ENCODE measurements at places on chromosomes 3 and 15.

GRCh38 chr3:129228891-129229585, 20.4 kb upstream of the COPG1 start:
- no peak for DNase-seq

- DNase-seq, result no peak
Measured at GRCh38 chr3:47283591-47284364, 1.0 kb downstream of the KLHL18 start.

DNA sequence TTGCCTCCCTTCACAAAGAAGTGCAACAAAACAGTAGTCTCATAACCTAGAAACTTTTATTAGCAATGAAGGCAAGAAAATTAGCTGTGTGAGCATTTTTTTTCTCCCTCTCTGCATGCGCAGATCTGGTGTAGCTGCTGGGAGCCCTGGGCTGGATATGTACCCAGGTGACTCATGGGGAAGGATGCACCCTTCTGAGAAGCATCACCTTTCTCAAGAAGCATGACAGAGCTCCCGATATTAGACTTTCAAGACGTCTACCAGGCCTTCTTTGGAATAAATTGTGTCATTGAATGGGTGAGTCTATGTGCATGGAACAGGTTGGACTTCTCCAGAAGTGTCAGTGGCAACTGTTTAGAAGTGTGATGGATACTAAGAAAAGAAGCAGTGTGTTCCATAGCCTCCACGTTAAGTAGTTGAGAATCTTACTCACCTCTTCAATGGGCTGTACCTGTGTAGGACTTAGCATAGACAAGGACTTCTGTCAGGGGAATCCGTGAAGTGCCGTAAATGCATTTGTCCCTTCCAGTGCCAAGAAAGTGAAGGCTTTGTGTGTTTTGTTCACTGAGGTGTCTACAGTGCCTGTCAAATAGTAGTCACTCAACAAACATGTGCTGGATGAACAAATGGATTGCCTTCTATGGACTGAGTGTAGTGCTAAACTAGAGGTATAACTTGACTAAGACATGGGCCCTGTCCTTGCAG, 47.7 kb upstream of the RASGRP1 start:
- DNase-seq, result no peak

DNA sequence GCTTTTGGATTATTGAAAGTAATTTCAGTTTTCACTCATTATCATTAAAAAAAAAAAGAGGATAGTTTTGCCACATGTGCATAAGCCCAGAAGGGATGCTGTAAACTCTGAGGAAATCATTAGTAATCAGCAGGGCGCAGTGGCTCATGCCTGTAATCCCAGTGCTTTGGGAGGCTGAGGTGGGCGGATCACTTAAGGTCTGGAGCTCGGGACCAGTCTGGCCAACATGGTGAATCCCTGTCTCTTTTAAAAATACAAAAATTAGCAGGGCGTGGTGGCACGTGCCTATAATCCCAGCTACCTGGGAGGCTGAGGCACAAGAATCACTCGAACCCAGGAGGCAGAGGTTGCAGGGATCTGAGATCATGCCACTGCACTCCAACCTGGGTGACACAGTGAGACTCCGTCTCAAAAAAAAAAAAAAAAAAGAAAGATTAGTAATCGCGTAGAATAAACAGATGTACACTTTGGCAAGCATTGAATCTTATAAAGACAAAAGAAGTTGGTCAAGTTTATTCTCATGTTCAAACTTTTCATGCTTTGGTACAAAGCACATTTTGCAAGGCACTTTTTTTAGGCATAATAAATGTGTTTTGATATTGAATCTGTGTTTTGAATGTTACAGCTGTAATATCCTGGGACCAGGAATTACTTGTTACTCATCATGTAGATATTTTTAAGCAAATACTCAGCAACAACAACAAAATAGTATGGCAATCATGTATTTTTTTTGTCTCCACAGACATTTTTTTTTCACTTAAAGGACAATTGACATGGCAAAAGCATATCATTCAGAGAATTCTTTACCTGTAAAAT, 93.2 kb upstream of the AGTR1 start:
- DNase-seq, result no peak

DNA sequence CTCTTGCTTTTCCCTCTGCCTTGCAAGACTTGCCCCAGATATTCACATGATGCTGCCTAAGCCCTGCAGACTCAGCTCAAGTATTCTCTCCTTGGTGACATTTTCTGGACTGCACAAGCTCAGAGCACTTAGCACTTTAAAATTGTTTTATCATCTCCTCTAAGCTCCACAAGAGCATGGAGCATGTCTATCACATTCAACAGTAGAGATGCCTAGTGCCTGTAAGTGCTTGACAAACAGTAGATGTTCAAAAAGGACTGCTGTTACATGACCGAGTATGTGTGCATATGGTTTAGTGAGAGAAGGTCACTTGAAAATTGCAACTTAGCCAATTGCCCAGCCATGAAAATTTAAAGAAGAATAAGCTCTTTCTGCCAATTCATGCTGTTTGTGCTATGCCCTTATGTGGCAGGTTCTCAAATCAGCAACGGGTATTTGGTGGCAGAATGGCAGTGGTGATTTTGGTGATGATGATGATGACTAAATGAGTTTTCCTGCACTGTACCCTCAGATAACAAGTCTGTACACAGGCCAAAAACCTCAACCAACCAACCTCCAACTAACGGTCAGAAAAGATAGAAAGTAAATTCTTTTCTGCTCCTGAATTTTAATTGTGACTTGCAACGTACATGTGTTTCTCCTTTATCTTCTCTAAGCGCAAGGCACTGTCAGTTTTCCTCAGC, 647.2 kb upstream of the UBE2E2 start:
- no peak for DNase-seq

- no peak for DNase-seq
Measured at GRCh38 chr15:100879464-100880138, at the start of gene ALDH1A3. Gene ALDH1A3, plus strand, starts transcription at chr15:100879831. Its CDS starts 77 bp downstream, at chr15:100879908.

DNA sequence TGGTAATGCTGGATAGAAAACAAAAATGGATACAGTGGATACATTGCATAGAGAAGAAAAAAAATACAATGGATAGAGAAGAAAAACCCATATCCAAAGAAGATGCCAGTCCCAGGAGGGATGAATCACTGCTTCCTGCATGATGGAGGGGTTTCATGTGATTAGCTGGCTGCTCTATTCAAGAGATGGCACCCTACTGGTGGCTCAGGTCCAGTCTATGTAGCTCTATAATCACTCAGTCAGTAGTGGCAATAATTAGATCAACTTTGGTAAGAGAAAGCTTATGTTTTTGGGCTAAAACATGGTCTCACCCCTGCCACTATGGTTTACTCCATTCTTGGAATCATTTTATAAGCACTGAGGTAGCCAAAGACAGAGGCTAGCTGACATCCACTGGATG, 33.7 kb upstream of the NOX5 start:
- DNase-seq, result no peak

DNA sequence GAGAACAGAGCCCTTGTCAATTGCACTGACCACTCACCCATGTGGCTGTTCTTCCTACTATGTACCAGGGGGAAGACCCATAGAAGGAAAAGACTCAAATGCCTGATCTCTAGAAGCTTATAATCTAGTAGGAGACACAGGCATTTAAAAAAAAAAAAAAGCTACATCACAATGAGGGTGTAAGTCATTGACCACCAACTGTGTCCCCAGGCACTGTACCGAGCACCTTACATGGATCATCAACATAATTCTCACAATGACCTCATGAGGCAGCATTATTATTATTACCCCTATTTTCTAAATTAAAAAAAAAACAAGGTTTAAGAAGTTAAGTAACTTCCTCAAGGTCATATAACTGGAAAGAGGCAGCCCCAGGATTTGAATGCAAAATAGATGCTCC, 247.4 kb downstream of the SHOX2 start:
- DNase-seq, result no peak

DNA sequence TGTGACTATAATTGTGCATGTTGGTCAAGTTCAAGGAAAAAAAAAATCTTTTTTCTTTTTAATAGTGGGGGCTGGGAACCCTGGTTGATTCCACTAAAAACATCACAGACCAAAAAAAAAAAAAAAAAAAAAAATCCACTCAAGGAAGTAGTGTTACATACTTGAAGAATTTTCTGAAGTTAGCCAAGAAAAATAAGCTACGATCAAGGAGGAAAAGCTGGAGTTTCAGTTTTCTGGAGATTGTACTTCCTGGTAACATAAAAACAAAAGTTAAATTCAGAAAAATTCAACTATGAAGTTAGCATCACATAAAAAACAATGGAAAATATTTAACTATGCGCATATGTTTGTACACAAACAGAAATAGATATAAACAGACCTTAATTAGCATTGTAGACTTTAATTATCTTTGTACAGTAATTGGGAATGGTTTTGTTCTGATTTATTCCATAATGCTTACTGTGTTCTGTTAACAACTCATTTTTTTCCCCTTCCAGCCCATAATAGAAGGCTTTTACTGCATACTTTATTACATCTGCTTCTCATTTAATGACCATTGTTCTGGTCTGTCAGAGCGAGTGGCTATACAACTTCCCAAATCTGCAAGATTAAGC, 194.3 kb downstream of the RORA start:
- no peak for DNase-seq

- DNase-seq, result no peak
Measured at GRCh38 chr15:39869858-39870515, 50.1 kb downstream of the GPR176 start.

GRCh38 chr15:31203999-31204398, 102.5 kb upstream of the TRPM1 start:
- no peak for DNase-seq

- DNase-seq, result no peak
Measured at GRCh38 chr3:126718561-126719445, 14.8 kb downstream of the CHCHD6 start.

- DNase-seq, result no peak
Measured at GRCh38 chr3:123658852-123659206, 74.0 kb upstream of the HACD2 start.

DNA sequence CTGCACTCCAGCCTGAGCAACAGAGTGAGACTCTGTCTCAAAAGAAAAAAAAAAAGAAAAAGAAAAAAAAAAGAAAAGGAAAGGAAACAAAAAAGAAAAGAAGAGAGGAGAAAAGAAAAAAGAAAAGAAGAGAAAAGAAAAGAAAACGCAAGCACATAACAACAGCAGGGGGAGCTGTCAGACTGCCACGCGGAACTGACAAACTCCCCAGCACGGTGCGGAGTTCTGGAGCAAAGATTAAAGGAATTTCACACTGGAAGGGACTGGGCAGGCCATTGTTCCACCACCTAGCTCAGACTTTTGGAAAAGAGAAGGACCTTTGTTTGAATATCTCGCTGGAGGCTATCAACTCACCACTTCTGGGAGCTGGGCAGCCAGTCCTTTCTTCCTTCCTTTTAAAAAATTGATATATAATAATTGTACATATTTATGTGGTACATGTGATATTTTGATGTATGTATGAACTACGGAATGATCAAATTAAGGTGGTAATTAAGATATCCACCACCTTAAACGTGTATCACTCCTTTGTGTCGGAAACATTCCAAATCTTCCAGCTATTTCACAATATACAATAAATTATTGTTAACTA, 40.5 kb downstream of the DPPA2 start:
- DNase-seq, result no peak

- DNase-seq, result no peak
Measured at GRCh38 chr3:50807266-50807665, 132.5 kb downstream of the DOCK3 start.

GRCh38 chr15:77640615-77641014, 7.9 kb upstream of the LINGO1 start:
- no peak for DNase-seq

DNA sequence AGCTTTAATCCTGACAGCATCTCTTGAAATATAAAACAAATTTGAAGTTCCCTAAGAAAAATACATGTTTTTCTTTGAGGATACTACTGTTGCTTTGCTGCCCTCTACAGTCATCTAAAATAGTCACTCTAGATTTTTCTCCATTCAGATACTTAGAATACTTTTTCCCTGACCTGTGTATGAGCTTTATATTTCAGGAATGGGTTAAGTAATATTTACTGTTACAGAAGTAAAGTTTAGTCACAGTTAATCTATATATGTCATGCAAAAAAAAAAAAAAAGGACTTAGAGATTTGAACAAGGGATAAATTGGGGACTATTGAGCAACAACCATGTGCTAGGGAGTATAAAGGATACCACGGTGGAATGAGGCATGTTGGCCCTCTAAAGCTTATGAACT, 8.8 kb downstream of the NECTIN3 start:
- DNase-seq, result no peak

DNA sequence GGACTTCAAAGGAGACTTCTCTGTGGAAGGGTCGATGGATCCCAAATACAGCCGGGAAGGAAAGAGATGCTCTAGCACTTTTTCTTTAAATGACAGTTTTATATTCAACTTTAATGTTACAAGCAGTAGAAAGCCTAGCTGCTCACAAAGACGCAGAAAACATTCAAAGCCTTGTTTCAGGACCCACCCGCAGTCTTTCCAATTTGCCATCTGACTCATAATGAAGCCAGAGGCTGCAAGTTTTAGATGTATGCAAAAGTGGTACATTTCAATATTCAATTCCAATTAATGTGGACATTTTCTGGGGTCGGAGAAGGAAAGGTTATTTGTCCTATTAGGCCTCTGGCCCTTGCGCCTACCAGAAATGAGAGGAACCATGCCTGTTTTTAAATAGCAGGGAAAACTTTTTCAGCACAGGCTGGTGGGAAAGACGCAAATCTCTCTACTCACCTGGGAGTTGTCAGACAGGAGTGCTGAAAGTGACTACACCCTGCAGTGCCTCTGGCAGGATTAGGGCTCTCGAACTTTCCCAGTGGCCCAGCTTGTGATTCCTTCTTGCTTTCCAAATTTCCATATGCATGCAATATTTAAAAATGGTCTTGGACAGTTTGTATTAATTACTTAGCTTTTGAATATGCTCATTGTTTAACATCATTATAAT, 117.4 kb upstream of the MBNL1 start:
- DNase-seq, result no peak

DNA sequence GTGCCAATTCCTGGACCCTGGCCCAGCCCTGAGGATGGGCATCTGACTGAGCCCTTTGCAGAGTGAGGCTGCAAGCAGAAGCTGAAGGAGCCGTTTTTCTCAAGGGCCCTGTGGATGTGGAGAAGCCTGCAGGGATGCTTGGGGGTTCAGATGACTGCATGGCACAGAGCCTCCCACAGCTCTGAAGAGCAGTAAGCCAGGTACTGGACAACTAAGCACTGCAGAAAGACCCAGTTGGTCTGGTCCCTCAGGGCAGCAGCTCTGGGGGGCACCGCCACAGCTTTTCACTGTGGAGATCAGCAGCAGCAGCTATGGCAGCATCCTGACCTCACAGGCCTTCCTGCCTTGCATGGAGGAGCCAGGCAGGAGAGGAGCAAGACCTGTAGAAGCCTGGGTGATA, 67.6 kb downstream of the CRYGS start:
- no peak for DNase-seq

- no peak for DNase-seq
Measured at GRCh38 chr3:19541284-19541683, 392.7 kb downstream of the EFHB start.
